ENCODE measurements at places on chromosomes 3 and 15.

GRCh38 chr3:177440456-177441104 lies 243.3 kb upstream of the TBL1XR1 start:
- DNase-seq: no peak

- no peak for DNase-seq
Observed at GRCh38 chr15:44570361-44570760, 33.4 kb downstream of the EIF3J start.

- no peak for DNase-seq
Observed at GRCh38 chr3:120162400-120162799, 68.2 kb upstream of the GSK3B start.

DNA sequence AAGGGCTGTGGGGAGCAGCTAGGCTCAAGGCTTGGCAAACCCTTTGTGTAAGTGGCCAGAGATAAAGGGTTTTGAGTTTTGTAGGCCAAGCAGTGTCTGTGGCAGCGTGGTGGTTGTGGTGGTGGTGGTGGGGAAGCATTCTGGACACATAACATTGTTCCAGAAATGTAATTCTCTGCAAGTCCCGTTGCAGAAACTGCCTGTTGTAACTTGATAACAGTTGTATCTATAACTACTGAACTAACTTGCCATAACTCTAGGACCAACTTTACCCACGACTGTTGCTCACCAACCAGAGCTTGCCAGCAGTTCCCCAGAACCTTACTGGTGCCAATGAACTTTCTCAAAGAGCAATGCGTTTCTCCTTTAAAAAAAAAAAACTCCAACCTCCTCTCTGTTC lies 18.1 kb upstream of the TMEM40 start:
- no peak for DNase-seq

DNA sequence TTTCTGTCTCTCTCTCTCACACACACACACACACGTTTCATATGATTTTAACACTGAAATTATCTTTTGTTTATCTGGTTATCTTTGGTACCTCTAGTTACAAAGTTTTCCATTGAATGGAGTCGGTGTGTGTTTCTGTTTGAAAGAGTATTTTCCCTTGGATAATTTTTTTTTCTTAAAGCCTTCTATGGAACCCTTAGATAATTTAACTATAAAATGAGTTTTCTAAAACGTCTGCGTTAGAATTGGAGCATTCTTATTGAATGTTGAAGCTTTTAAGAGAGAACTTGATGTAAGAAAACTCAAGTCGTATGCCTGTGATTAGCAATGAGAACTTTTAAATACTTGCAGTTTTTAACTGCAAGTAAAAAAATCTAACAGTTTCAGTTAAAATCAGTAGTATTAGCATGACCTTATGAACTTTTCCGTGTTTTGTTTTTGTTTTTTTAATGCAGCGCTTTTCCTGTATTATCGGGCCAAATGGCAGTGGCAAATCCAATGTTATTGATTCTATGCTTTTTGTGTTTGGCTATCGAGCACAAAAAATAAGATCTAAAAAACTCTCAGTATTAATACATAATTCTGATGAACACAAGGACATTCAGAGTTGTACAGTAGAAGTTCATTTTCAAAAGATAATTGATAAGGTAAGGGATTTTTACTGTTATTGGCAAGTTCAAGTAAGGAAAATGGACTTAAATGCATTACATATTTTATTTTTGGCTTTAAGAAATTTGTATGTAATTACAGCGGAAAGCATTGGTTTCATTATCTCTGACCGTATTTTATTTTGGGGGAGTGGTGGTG lies 3.0 kb downstream of the SMC4 start:
- DNase-seq: no peak

DNA sequence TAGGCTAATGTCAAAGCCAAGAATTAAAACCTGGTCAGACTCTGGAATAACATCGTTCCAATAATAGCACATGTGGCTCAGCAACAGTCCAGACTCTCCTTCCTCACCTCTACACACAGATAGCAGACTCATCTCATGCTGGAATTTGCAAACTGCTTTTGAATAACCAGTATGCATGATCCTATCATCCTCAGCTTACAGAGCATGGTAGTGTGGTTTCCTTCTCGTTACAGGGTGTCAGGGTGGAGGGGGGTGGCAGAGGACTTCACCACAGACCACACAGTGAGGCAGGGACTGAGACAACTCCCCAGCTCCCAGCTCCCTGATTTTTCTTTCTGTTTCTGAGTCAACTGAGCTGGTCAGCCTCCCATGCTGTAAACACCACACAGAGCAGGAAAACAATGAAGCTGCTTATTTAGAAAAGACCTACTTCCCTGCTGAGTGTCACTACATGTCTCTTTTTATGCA lies 101.6 kb downstream of the RPL22L1 start:
- no peak for DNase-seq

DNA sequence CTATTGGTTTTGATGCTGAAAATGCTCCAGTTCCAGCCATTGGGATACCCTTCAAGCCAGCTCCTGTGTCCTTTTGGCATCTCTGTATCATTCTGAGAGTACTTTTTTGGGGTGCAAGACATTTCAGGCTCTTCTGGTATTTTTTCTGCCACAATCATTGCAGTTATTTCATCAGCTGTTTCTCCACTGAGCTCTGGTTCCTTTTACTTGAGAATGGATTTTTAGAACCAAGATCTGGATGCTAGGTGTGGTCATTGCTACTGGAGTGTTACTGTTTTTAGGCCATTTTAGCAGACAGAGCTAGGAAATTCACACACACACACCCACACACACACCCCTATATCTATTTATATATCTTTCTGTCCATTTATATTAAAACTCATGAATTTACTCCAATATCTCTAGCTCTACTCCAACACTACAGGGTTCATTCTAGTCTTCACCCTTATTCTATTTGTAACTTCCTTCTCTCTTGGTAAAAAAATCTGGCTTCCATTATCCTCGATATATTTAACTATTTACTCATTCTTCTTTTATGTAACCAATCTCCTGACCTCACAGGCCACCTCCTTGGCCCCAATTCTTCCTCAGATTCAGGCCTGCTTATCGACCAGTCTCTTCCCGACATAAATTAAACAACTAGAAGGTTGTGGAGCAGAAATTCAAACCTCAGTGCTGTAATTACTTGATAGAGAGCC lies 17.0 kb downstream of the SLC35G2 start:
- no peak for DNase-seq

DNA sequence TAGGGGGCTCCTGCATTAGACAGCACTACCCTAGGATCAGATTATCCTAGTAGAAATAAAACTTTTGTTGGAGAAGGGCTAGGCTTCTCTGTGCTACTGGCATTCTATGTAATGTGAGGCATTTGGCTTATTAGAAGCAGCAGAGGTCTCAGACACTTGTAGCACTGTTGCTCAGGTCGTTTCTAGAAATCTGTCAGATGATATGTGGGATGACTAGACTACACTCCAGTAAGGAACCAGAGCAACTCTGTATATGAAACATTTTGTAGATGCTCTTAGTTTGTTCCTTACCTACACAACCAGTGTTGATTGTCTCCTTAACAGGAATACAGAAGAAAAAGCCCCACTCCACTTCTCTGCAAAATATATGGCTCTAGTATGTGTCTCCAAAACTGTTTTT lies 21.9 kb upstream of the FBXL22 start:
- DNase-seq: no peak

GRCh38 chr3:33722626-33723370 lies 4.7 kb upstream of the CLASP2 start:
- no peak for DNase-seq

GRCh38 chr15:52252781-52253180 lies 42.8 kb downstream of the MYO5C start:
- DNase-seq: no peak
